ENCODE measurements at places on chromosomes 7 and 10.
A peak's percentile ranks its signal among the peaks of the same experiment; 100 is the strongest.

DNA sequence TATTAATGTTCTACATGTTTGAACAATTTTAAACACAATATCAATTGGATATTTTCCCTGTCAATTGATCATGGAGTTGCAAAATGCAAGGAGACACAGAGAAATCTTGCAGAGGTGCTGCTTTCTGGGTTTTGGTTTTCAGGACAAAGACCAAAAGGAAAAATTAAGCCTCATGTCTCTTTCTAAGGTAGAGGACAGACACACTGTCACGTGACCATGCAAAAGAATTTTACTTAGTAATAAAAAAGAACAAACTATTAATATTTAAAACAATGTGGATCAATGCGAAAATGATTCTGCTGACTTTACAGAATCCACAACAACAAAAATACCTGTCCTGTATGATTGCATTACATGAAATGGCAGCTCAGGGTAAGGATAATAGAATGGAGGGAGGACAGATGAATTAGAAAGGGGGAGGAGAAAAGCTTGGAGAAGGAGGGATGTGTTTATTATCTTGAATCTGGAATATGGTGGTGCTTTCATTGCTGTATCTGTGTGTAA is 493.7 kb upstream of the NUPR2 start:
- no peak for DNase-seq

GRCh38 chr7:871900-872537 is 4.3 kb upstream of the GET4 start:
- no peak for DNase-seq

GRCh38 chr10:120607016-120607709 is 150.1 kb downstream of the PLPP4 start:
- DNase-seq: peak; percentile 72

GRCh38 chr7:115662120-115662519 is 368.4 kb downstream of the TFEC start:
- DNase-seq: no peak

- DNase-seq: peak; percentile 48
These were observed 37.7 kb upstream of the MINDY3 start for GRCh38 chr10:15898046-15898445.

DNA sequence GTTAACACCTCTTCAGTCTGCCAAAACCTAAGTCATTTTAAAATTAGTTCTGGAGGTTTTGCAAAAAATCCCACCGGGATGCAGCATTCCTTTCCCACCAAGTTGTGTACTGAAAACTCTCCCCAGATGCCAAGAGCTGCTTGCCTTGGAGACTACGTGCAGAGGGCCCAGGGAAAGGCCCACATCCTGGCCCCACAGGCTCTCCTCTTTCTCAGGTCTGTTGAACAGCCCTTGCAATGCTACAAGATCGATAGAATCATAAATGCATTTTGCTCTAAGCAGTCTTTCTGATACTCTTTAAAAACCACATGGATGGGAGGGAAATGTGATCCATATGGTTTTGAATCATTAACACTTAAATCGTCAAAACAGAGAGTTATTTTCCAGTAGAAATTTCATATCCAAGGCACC is 126.7 kb upstream of the ZMIZ1 start:
- no peak for DNase-seq

GRCh38 chr7:63040336-63040735 is 958.3 kb upstream of the ZNF722 start:
- DNase-seq: no peak

GRCh38 chr7:4174451-4174850 is 507.6 kb upstream of the FOXK1 start:
- DNase-seq: no peak

DNA sequence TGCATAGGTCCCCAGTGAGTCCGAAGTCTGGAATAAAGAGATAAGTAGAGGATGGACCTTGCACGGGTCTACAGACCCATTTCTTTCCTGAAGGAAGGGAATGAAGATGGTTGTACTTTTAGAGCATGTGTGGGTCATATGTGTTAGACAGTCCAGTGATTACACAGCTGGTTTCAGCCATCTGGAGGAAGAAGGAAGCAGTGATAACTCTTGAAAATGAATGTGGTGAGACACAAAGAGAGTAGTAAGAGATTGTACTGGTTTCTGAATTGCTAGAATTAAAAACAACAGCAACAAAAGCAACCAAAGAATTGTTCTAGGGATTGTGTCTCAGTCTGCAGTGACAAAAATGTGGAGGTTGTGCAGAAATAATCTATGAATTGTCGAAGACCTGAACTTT is 258.9 kb downstream of the SUGCT start:
- no peak for DNase-seq

GRCh38 chr7:40799493-40800403 is 664.9 kb downstream of the SUGCT start:
- no peak for DNase-seq

GRCh38 chr10:29493697-29494096 is 141.1 kb downstream of the SVIL start:
- DNase-seq: no peak

GRCh38 chr7:152145853-152146466 is 120.5 kb downstream of the GALNT11 start:
- peak; percentile 56 for DNase-seq

DNA sequence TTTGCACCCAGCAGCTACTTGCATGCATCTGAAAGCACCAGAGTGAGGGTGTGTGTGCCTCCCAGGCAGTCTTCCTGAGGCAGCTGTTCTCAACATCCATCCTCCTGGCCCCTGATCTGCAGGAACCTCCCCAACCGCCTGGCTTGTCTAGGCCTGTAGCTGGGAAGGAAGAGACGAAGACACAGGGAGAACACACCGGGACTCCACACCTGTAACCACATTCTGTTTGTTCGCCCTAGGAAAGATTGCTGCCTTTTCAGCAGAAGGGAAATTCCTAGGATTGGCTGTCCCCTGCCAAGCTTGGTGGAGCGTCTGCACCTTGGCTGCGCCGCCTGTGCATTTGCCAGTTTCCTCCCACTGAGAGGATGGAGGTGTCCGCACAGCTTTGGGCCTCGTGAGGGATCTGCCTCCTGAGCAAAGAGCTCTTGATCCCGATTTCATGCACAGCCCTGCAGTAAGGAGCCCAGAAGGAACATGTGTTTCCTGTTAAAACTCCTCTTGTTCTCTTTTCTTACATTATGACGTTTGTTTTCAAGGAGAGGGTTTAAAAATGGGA is 154.6 kb downstream of the TPST1 start:
- DNase-seq: no peak

- no peak for DNase-seq
These were observed 203.5 kb downstream of the PTEN start for GRCh38 chr10:88066876-88067275.

DNA sequence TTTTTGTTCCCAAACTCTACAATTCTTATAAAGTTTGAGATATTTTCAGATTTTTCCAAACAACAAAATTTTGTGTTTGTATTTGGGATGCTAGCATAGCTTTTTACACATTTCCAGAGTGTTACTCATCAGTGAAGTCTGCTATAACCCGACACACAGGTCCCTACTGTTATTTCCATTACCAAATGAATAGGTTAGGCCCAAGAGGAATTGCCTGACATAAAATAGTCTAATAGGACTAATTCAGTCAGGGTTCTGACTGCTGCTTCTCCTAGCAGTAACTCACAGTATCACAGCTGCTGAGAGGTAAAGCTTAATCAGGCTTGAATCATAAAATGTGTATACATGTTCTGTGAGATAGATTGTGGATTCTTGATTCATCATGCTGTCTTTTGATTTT is 49.1 kb upstream of the STRIP2 start:
- DNase-seq: no peak

DNA sequence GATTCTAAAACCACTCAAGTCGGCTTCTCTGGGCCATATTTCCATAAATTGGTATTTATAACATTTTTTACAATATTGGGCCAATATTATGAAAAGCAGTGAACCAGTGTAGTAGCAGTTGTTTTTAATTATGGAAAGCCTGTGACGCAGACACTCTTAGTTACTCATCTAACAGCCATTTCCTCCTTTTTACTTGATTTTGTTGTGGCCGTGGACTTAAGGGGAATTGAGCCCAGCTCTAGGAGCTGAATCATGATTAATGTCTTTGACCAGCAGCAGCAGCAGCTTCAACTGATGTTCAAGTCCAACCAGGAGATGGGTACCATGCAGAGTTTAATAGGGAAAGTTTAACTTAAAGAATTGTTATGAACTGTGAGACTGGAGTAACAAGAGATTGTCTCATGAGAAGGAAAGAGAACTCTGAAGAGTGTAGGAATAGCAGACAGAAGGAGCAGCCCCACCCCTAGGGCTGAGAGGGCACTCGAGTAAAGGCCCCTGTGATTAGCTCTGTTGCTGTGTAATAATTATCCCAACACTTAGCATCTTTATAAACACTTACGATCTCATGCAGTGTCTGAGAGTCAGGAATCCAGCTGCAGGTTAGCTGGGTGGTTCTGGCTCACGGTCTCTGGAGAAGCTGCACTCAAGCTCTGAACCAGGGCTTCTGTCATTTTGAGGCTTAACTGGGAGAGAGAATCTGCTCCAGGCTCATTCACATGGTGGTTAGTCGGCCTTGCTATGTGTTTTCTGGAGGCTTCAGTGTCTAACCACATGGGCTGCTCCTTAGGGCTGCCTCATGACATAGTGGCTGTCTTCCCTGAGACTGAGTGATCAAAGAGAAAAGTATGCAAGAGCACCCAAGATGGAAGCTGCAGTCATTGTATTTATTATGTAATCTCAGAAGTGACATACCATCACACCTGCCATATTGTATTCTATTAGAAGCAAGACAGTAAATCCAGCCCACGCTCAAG is 4.6 kb downstream of the LANCL2 start:
- DNase-seq: peak; percentile 72

- no peak for DNase-seq
These were observed 620.0 kb downstream of the CNTNAP2 start for GRCh38 chr7:146736446-146737190.

- DNase-seq: no peak
These were observed 1.7 kb upstream of the SH2B2 start for GRCh38 chr7:102284891-102285539.

- DNase-seq: no peak
These were observed 208.5 kb downstream of the EBF3 start for GRCh38 chr10:129755621-129756020.

DNA sequence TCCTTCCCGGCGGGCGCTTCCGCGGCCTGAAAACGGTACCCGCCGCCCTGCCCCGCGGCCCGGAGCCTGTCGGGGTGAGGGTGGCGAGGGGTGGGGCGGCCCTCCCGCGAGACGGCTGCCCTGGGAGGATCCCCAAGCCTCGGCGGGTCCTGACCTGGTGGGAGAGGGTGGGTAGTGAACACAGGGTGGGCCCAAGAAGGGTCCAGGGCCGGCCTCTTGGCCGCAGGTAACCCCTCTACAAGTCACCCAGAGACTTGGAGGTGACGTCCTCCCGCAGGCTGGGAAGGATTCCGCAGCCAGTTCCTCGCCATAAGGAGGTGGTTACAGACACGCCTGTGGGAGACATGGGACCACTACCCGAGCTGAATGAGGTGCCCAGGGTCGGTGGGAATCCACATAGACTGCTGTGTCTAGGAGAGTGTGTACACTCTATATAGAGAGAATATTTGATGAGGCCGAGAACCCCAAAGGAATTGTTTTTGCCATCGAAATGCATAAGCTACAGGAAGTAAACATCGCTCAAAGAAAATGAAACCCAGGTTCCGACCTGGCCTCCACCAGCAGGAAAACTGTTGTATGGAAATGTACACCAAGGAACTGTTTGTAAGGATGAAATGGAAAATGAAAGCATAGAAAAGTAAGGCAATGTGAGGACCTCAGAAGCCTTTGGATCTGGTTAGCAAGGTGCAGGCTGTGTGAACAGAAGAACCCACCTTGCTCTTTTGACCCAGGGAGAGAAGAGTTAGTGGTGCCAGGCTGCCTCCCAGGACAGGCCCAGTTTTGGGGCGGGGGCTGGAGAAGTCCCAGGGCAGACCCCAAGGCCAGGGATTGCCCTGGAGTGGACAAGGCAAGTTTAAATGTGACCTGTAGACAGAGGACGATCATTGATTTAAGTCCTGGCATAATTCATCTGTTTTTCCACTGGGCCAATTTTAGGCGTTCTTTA is 659 bp downstream of the OPTN start:
- DNase-seq: no peak
